ENCODE measurements at places on chromosomes 5 and 9. TPM values are rescaled to one million over a fixed set of nuclear protein-coding genes. Genes with fewer than 3 reads are reported as not detected.

OR2K2 gene
- not detected for total RNA-seq

PCDHB16 gene
- 5.9 TPM for total RNA-seq

SPAAR gene
- total RNA-seq = not detected

DNA sequence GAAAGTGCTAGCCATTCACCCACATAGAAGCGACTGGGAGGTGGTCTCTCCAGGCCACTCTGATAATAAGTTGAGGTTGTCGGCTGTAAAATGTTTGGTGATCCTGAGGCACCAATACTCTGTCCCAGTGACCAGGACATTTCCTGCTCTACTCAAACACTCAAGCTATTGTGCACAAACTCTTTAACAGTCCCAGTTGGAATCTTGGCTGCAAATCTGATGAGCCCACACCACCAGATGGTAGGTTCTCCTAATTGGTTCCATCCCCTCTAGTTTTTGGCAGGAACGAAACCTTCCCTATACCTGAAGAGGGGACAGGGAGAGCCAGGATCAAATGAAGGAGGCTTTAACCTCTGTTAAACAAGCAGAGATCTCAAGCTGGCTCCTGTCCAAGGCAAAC, 14.3 kb downstream of the GRIA1 start:
- H3K4me3 ChIP-seq = no peak overlapping the region
- no peaks in the 10 kb centered on the region for H3K4me1 ChIP-seq
- H3K36me3 ChIP-seq = no peaks in the 10 kb centered on the region
- DNase-seq = no peak
- no peaks in the 10 kb centered on the region for H3K27me3 ChIP-seq
- H3K27ac ChIP-seq = no peak overlapping the region

DNA sequence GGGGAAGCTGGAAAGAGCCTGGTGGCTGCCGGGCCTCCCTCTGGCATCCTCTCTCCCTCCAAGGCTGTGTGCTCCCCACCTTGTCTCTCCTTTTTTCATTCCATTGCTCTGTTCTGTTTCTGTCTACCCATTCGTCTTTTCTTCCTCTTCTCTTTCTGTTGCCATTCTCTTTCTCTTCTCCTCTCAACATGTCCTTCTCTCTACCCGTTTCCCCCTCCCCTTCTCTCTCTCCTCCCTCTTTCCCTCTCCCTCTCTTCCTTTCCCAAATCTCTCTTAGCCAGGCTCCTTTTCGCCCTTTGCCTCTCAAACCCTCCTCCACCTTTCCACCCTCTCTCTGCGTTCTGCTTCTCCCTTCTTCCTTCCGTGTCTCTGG, 19.4 kb upstream of the KCNIP1 start:
- H3K27ac ChIP-seq = no peak overlapping the region
- H3K27me3 ChIP-seq = no peaks in the 10 kb centered on the region
- no peak for DNase-seq
- H3K4me3 ChIP-seq = no peak overlapping the region

GRCh38 chr9:99357575-99357974, 135.5 kb downstream of the SEC61B start:
- H3K27ac ChIP-seq = no peak overlapping the region
- H3K4me1 ChIP-seq = no peaks in the 10 kb centered on the region
- no peaks in the 10 kb centered on the region for H3K36me3 ChIP-seq
- no peak overlapping the region for H3K4me3 ChIP-seq
- DNase-seq = no peak

GRCh38 chr9:95327239-95327865, 9.8 kb upstream of the FANCC start:
- no peaks in the 10 kb centered on the region for H3K4me1 ChIP-seq
- no peak overlapping the region for H3K27ac ChIP-seq

- DNase-seq = no peak
- no peak overlapping the region for H3K4me3 ChIP-seq
- no peaks in the 10 kb centered on the region for H3K36me3 ChIP-seq
- H3K27ac ChIP-seq = no peak overlapping the region
- H3K27me3 ChIP-seq = no peaks in the 10 kb centered on the region
Observed at GRCh38 chr9:38412751-38413150, 11.5 kb downstream of the IGFBPL1 start.

DNA sequence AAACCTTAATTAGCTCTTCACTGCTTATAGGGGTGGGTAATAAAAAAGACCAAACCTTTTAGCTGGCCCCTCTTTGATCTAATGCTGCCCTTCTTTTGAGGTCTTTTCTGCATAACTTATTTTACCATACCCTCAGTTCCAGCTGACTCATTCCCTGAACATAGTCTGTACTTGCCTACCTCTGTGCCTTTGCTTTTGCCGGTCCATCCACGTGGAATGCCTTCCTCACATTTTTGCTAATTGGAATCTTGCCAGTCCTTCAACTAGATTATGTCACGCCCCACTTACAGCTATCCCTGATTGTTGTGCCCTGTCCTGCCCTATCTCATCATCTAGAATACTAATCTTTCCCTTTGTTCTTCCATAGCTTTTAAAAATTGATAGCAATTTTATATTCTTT, 44.2 kb downstream of the FAF2 start:
- DNase-seq = no peak
- H3K27ac ChIP-seq = no peak overlapping the region
- H3K4me3 ChIP-seq = no peak overlapping the region
- H3K36me3 ChIP-seq = peaks cover 64% of the 10 kb centered on the region

DNA sequence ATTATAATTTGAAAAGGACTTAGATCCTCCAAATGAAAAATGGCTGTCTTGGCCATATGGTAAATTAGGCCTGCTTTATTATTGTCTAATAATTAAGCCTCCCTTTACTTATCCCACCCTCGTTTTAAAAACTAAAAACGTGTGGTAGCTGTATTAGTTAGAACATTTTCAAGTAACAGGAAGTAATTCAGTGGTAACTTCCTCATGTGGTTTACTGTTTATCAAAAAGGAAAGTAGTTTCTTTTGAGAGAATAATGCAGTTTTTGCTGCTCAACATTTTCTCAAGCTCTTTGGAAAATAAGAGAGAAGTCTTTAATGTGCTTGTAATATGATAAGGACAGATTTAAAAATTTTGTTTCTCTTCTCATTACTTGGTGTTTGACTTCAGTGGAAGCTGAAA, 26.0 kb downstream of the ZCCHC7 start:
- no peak overlapping the region for H3K27ac ChIP-seq
- no peak for DNase-seq
- no peak overlapping the region for H3K4me3 ChIP-seq
- no peaks in the 10 kb centered on the region for H3K36me3 ChIP-seq
- no peaks in the 10 kb centered on the region for H3K27me3 ChIP-seq
